Suprapubic skin (tissue), 4 donors: ENCODE measurements at places on chromosomes 2 and 18.

DNA sequence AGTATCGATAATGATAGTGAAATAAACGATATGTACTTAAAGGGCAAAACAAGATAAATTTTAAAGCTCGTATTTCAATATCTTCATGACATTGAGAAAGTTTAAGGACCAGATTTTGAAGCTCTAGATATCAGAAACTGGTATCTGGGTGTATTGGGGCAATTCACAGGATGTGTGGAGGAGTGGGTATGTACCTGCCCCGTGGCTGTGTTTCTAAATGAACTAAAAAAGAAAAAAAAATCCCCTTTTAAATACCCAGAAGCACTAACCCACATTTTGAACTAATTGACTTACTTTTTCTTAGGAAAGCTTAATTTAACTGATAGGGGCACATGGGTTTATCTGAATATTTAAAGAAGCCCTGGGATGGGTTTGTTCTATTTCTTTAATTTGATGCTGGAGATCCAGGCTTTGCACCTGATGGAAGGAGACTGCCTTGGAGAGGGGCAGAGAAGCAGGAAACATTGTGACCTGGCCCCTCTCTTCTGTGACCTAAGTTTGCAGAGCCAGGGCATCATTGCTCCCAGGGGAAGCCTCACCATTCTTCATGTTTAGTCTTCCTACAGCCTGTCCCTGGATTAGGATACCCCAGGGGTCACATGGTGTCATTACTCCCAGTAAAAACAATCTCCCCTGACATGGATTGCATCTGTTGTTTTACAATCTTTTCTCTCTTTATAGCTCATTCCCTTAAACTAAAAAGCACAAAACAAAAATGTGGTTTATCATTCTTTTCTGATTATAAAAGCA is 7.6 kb upstream of the KCTD1 start:
- DNase-seq: no peak

- DNase-seq: no peak
Measured at GRCh38 chr18:53411511-53411910, 813.0 kb downstream of the MBD2 start.

GRCh38 chr2:7237466-7237865 is 320.3 kb downstream of the RNF144A start:
- DNase-seq: no peak

- DNase-seq: no peak
Measured at GRCh38 chr2:230046491-230046890, 22.2 kb downstream of the SLC16A14 start.

- DNase-seq: no peak
Measured at GRCh38 chr18:44130376-44130942, 550.2 kb upstream of the SETBP1 start.

GRCh38 chr2:238270606-238271005 is 17.8 kb downstream of the PER2 start:
- no peak for DNase-seq

DNA sequence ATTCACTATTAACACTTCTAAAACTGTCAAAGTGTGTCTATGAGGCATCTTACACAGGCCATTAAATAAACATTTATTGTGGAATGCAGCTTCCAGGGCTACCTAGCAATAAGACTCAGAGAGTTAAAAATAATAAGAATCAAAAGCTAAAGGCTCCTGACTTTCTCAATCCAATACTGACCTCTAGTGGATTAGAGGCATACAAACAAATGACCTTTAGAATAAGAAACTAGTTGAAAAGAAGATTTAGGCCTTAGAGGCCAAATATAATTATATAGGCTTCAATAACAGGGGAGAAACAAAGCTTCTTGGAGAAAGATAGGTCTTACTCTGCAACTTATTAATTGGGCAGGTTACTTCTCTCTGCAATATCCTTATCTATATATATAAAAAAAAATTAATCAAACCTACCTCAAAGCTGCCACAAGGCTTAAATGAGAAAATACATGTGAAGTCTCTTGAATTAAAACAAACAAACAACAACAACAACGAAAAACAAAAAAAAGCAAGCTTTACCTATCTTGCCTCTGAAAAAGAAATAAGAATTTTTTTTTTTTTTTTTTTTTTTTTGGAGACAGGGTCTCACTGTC is 246.1 kb downstream of the EXOC6B start:
- DNase-seq: no peak

DNA sequence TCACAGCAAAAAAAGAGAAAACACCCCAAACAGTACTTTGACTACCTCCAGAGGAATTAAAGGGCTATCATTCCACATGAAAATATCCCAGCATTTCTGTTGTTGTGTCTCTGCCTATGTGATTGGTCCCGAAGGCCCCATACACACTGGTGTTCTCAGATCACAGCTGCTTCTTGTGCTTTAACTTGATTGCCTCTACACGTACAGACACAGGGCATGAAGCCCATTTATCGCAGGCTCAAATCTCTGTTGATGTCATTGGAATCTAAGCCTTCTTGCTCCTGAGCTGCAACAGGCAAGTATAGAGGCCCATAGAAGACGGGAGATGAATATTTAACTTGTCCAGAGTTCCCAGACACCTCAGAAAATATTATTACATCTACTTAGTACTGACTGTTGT is 405.2 kb downstream of the NCKAP5 start:
- DNase-seq: no peak

DNA sequence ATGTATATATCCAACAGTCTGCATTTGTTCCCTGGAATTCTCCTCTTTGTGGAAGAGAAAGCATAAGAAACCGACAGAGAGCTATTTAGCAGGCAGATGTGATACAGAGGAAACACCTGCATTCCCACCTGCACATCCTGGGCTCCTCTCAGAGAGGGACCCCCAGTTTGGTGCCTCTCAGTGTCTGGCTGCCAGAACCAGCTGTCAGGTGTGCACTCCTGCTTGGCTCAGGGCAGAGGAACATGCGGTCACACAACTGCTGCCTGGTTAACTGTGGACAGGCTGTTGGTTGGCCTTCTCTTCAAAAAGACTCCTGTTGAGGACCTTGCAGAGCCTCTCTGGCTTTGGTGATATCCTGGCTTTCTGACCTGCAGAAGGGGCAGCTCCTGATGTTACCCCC is 54.6 kb downstream of the ITGB6 start:
- no peak for DNase-seq

- DNase-seq: no peak
Measured at GRCh38 chr2:8432706-8433336, 249.0 kb upstream of the ID2 start.

- no peak for DNase-seq
Measured at GRCh38 chr2:11480859-11481258, 14.9 kb upstream of the E2F6 start.

GRCh38 chr2:221553333-221553732 is 18.8 kb downstream of the EPHA4 start:
- DNase-seq: no peak

- no peak for DNase-seq
Measured at GRCh38 chr2:213220967-213221603, 63.2 kb upstream of the SPAG16 start.

DNA sequence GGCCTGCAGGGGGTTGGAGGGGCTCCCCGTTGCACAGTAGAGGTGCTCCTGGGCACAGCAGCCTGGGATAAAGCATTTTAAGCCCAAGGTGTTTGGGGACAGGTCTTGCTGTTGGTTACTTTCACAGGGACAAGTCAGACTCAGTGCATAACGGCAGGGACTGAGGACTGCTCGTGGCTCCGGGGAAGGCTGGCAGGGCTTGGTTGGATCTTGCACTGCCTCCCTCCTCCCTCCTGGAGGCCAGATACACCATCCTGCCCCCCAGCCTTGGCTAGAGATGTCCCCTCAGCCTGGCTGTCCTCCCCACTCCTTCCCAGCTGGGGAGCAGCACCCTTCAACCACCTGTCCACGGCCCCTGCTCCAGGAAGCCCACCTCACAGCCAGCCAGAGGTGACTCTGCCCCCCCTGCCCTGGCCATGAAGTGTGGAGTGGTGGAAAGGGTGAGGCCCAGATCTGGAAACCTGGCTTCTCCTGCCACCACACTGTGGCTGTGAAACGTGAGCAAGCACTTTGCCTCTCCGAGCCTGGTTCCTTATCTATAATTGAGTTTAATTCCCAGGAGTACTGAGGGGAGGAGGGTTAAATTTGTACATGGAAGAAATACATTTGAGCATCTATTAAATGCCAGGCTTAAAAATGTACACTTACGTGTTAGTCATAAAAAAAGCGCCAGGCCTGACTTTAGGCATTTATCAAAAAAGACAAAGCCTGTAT is 67.1 kb upstream of the TAF1B start:
- no peak for DNase-seq

- no peak for DNase-seq
Measured at GRCh38 chr2:8334866-8335325, 347.0 kb upstream of the ID2 start.

DNA sequence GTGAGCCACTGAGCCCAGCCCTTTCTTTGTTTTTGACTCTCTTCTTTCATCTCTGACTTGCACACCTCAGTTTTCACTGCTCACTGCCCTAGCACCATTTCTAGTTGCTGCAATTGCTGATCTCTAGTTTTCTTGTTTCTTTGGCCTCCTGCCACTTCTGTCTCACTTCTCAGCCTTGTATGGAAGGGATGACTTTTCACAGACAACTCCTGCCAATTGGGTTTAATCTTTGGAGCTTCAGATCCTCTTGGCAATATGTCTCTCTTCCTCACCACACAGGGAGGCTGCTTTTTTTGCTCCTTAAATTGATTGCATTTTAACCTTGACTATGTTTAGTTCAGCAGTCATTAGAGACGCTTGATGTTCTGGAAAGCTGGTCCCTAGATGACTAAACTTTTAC is 323.1 kb downstream of the CTNNA2 start:
- DNase-seq: no peak

DNA sequence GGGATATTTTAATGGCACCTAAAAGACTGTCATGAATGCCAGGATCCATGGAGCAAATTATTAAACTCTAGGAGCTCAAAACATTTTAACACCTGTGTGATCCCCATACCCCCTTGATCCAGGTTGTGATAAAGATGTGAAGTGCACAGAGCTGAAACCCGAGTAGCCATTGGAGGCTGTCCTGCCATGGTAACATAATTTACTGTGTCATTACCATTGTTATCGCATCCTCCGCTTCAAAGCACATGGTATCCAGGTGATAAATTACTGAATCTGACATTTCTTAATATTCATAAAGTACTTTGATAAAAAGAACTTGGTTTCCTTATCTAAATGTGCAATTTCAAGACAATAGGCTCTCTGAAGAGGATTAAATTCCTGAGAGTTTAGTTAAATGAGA is 109.3 kb downstream of the CHST9 start:
- no peak for DNase-seq

DNA sequence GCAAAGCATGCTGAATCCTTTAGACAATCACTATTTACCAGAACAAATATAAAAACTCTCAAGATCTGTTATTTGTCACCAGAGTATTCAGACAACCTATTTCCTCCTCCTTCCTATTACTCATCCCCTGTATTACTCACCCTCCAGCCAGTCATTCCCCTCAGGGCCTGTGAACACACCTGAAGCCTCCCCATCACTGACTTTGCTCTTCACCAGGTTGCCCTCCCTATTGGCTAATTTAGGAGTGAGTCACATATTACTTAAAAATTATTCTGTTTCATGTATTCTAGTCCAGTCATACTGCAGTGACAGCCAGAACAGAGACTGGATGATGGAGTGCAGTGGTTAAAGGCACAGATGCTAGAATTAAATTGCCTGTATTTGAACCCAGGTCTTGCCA is 3.7 kb upstream of the ATG16L1 start:
- DNase-seq: no peak

DNA sequence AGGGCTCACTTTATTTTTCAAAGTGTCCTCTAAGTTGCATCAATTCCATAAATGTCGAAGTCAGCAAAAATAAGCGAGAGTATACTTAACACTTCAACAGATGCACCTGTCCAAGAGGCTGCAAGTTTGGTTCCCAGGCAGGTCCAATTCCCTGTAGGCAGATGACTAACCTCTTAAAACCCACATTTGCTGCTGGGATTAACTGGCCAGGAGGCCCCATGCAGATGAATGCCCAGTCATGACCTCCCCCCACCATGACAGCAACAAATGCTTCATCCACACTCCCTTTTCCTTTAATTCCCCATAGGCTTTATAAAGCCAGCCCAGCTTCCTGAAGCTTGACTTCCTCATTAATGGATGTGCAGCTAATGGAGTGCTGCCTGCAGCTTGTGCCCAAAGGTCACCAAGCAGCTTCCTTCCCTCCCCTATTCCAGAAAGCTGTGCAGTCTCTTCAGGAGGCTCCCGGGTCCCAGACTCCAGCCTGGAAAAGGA is 35.7 kb downstream of the REEP1 start:
- DNase-seq: no peak

DNA sequence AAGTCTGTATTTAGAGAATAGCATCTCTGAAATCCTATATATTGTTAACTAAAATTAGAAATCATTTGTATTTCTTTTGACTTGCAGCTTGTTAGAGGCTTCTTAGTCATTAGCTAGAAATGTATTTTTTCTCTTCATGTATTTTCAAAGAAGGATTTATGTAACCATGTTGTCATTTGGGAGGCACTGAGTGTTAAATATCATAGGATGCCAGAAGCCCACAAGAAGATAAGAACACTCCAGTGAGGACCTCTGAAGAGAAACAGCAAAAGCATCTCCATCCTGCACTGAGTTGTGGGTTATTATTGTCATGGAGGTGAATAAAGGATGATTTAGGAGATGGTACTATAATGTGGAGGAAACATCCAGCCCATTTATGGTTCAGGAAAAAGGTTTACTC is 93.5 kb downstream of the UBE2E3 start:
- DNase-seq: no peak
